CD4-positive, alpha-beta T cell (primary cell): ENCODE measurements at places on chromosomes 2 and 18.

GRCh38 chr2:239264838-239265651 is 135.8 kb downstream of the HDAC4 start:
- peak; percentile 36 for DNase-seq

- DNase-seq: no peak
These were observed 84.0 kb downstream of the KLHL14 start for GRCh38 chr18:32688821-32689220.

GRCh38 chr2:212968284-212969081 is 182.9 kb downstream of the IKZF2 start:
- DNase-seq: no peak

- no peak for DNase-seq
These were observed 30.6 kb upstream of the PPP3R1 start for GRCh38 chr2:68282811-68283418.

DNA sequence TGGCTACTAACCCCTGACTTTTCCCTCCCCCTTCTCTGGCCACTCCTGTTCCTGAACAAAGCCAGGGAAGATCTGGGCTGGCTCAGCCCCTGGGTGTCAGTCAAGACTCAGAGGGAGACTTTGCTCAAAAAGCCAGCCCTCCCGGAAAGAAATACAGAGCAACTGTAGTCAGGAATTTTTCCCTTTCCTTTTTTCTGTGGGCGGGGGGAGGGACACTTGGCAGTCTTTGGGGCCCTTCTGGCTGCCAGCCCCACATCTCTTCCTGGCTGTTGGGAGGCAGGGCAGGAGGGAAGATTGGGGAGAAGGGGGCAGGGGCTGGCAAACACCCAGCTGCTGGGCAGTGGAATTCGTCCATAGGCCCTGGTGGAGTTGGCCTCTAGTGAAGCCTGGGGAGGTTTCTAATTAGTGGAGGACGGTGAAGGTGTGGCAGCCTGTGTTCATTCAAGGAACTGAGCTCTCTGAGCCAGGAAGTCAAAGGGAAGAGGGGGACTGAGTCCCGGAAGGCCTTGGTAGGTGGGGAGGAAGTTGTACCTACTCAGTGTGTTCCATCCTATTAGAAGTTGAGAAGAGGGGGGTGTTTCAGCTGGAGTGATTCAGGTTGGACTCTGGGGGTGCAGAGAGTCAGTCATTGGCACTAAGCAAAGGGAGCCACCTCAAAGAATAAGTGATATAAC is 10.9 kb downstream of the IGFBP2 start:
- no peak for DNase-seq

GRCh38 chr2:147663962-147664361 is 180.9 kb upstream of the ACVR2A start:
- peak; percentile 53 for DNase-seq

- DNase-seq: no peak
These were observed 444.9 kb downstream of the ARHGAP15 start for GRCh38 chr2:143574069-143574468.
